Hypothalamus (tissue), 51 donors: ENCODE measurements at places on chromosomes 1 and 21.
A peak's percentile ranks its signal among the peaks of the same experiment; 100 is the strongest.

DNA sequence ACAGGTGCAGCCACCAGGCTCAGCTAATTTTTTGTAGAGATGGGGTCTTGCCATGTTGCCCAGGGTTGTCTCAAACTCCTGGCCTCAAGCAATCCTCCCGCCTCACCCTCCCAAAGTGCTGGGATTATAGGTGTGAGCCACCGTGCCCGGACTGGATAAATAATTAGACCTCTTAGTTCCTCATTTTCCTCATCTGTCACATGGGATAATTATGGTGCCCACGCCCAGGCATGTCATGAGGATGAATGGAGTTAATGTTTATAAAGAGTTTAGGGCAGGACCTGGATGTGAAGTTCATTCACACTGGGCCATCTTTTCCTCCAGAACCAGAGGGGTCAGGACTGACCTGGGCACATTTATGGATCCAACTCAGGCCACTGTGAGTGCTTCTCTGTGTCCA, 23.7 kb downstream of the PADI3 start:
- no peak for DNase-seq

DNA sequence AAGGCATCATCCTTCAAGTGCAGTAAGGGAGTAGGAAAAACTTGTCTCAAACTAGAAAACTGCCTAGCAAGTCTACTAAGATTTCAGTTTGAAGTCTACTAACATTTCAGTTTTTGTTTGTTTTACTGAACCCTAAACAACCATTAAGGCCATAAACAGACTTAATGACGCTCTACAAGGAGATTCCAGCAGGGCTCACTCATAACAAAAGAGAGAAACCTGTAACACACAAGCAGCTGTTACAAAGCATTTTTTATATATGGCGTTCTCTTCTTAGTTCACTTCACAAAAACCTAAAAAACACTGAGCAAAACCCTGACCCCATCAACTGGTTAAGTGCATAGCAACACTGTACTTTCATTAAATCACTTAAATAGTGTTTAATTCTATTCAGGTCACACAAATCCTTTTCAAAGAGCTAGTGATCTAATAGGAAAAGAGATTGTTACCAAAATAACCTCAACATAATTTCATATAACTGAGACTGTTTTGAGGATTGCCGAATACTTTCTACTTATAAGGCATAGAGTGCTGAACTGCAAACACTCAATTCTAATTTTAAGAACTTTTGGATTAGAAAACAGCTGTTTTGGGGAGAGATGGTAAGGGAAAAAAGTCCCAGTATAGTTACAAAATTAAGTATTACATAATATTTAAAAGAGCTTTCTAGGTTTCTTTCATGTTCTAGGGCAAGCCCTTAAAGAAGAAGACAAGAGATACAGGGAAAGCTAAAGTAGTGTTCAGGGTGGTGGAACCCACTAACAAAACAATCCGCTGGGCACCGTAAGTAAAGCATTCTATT, 1.4 kb downstream of the B3GALNT2 start:
- no peak for DNase-seq

- no peak for DNase-seq
Observed at GRCh38 chr21:14691914-14692313, 145.8 kb upstream of the SAMSN1 start.

DNA sequence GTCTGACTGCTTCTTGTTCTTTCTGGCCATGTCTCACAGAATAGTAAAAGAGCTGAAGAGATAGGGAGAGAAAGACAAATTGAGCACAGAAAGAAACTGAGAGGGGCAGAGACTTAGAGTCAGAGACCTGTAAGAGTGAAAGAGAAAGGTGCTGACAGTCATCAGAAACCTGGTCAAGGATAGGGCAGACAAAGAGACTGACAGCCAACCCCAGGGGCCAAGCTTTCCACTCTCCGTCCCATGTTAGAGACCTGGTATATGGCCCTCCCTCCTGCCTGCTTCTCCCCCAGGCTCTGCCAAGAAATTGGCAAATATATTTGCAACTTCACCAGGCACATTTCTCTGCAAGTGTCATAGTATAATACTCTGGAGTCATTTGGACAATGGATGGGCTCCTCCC, 64.6 kb downstream of the RHBG start:
- no peak for DNase-seq

DNA sequence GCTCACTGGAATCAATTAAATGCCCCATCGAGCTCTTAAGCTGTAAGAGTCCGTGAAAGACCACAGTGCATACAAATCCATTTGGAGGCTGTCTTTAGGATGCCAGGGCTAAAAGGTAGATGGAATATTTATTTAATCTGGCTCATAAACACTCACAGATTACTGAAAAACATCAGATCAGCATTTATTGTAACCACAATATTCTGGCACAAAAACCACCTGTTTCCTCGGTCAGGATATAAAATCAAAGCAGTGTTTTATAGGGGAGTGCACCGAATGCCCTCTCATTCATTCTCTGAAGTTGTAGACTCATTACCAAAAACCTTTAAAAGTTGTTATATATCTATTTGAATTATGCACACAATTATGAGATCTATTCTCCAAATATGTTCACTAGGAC, 500.9 kb downstream of the NEGR1 start:
- no peak for DNase-seq

DNA sequence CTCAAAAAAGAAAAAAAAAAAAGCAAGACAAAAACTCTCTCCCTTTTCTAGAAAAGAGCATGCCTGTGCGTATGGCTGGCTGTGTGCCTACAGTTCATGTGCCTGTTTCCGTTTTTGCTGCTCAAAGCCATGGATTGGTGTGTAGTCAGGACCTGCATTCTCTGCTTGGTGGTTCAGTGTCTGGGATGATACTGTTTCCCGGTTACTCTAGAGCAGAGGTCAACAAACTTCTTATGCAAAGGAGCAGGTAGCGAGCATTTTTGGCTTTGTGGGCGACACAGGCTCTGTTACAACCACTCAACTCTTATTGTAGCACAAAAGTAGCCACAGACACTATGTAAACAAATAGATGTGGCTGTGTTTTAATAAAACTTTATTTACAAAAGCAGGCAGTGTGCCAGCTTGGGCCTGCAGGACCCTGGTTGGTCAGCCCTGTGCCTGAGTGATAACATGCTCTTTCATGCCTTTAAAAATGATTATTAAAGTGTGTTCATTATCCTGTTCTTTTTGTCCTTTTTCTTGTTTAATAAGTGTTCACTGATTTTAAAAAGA, 524.2 kb downstream of the KIF26B start:
- no peak for DNase-seq

- DNase-seq = no peak
Observed at GRCh38 chr1:158978730-158979129, 31.0 kb upstream of the IFI16 start.

DNA sequence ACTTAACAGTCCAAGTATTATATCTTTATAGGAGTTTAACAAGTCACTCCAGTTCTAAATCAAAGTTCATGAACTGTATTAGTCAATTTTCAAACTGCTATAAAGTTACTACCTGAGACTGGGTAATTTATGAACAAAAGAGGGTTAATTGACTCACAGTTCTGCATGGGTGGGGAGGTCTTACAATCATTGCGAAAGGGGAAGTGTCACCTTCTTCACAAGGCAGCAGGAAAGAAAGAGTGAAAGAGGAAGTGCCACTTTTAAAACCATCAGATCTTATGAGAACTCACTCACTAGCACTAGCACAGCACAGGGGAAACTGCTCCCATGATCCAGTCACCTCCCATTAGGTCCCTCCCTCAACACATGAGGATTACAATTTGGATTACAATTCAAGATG, 70.0 kb downstream of the CLCA4 start:
- DNase-seq = no peak

DNA sequence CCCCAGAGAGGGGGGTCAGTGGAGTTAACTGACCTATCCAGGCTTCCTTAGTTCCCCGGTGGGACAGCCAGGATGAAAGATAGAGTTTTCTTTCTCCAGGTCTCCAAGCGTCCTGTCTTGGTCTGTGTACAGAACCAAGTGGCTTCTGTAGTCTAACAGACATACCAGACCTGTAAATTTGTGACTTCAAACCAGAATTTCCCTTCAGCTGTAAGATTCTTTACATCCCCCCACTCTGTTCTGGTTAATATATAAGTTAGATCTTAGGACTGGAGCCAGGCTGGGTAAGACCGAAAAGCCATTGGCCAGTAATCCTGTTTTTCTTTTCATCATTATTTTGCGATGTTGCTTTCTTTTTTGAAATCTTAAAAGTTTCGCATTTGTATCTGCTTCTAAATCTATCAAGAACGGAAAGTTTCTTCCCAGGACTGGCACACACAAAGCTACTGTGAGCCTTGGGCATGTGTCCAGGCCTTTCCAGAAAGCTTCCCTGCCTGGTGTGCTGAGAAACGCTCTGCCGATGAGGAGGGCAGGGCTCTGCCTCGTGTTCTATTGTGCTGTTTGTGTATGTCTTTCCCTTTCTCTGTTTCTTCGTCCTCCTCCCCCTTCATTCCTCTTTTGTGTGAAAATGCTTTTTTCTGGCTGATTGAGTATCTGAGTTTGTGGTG, 72.3 kb downstream of the RGL1 start:
- peak; percentile 74 for DNase-seq

DNA sequence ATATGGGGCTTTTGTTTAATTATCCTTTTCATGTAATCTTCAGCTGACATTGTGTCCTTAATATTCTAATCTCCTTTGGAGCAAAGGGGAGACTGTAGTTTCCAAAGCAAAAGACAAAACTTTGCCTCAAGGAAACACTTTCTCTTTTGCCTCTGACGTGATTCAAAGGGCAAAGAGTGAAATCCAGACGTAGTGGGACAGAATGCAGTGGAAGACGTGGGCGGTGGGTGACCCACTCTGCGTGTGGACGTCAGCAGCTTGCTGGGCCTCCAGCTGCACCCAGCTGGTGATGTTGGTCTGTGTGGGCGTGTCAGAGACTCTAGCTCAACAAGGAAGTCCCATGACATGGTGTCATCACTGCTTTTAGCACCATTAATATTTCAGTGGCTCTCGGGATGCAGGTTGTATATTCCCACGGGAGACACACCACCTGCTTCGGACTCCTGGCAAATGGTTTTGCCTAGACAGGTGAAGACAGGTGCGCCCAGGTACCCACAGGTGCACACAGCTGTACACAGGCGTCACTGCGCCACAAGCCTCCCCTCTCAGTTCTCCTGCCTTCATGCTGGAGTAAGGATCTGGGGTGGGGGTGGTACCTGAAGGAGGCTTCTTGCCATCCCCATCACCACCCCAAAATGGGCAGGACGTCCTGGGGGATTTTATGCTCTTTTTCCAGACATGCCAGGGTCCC, 292.1 kb upstream of the VAMP3 start:
- DNase-seq = no peak

- no peak for DNase-seq
Observed at GRCh38 chr1:180402001-180402400, 100.4 kb downstream of the ACBD6 start.

DNA sequence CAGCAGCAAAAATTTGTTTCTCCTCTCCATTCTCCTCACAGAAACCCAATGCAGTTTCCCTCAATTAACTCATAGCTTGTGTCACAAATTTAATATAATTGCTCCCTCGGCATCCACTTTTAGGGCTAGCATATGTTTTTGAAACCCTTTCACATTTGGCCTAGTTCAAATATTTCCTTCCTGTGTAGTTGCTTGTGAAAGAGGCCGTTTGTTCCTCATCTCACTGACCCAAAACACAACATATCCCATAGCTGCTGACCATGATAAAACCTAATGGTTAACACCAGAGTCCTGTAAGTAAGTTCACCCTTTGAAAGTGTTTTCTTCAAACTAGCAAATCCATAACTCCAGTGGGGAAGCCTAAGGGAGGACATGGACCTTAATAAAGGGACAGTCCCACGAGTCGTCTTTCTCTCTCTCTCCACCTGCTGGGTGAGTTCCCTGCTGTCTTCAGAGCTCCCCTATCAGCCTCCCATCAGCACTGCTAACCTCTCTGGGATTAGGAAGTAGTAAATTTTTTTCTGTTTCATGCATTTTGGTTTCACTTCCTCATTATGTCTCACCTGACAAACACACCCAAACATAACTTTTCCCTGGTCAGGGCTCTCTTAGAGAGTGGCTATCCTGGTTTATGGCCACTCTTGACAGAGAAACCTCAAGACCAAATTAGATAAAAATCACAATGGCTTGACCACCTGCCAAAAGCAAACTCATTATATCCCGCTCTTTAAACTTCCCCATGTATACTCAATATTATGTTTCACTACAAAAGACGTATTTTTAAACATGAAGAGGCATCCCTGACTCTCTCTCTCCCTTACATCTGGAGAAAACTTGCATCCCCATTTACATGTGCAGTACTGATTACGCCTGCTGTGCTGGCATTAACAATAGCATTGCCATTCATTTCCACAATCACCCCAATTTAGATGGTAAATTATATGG, 177.7 kb upstream of the HP1BP3 start:
- no peak for DNase-seq

DNA sequence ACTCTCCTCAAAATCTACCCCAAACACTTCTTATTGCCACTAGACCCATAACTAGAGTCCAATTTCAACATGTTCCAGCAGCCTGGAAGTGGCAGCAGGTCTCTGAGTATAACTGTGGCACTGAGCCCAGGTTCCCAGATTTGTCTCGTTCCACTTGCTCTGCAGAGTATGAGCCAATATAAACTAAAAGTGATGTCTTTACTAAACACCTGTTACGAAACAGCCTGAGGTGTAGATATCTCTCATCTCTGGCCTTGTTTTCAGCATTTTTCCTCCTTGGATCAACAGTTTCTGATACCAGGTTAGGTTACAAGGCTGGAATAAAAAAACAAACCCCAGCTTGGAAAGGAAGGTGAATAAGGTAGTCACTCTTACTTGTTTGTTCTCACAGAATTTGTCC, 25.2 kb upstream of the PRDX6 start:
- DNase-seq = no peak

- DNase-seq = no peak
Observed at GRCh38 chr1:63887809-63888208, 114.0 kb downstream of the ROR1 start.

DNA sequence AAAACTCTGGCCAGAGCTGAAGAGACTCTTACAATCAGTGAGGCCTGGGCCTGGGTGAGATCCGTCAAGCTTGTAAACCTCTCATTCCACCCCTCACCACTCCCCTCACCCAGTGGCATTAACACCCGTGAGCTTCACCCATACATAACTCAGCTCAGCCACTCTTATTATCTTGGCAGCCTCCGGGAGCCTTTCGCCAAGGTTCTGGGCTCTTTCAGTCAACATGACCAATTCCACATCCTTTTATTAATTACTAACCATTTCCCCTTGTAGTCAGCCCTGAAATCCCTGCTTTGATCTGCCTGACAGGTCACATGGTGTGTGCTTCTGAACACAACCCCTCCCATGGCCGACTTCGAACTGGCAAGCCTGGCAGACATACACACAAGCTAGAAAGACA, 134.8 kb downstream of the SETD4 start:
- DNase-seq = no peak

GRCh38 chr1:33086384-33086850, 5.5 kb downstream of the AZIN2 start:
- peak; percentile 64 for DNase-seq

- DNase-seq = no peak
Observed at GRCh38 chr1:246534114-246534513, 27.0 kb upstream of the SMYD3 start.

GRCh38 chr1:245488346-245489129, 333.8 kb downstream of the KIF26B start:
- no peak for DNase-seq

- no peak for DNase-seq
Observed at GRCh38 chr1:34657849-34658248, 97.0 kb upstream of the GJB5 start.

GRCh38 chr1:28374297-28374696, 4.8 kb downstream of the PHACTR4 start:
- no peak for DNase-seq
